Daoy (cell line): ENCODE measurements at places on chromosomes 1 and 21.

GRCh38 chr1:147084273-147085096 lies 87.8 kb downstream of the PRKAB2 start:
- peak; percentile 92 for DNase-seq

DNA sequence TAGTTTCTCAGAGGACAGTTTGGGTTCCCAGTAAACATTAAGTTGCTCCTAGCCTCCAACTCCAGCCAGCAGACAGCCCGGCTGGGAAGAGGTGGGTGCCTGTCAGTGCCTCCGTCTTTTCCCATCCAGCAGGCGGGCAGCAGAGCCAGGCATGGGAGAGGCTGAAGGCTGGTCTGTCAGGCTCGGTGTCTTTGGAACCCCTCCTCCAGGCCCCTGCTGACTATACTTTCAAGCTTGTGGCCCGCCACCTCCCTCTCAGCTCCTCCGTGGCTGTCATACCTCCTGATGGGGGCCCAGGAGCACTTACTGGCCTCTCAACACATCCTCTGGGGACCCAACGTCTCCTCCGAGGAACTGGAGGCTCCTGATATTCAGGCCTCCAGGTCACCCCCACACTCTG lies 140.9 kb downstream of the ACTL8 start:
- no peak for DNase-seq

- DNase-seq = no peak
Observed at GRCh38 chr1:154493276-154493675, 8.7 kb upstream of the TDRD10 start.

DNA sequence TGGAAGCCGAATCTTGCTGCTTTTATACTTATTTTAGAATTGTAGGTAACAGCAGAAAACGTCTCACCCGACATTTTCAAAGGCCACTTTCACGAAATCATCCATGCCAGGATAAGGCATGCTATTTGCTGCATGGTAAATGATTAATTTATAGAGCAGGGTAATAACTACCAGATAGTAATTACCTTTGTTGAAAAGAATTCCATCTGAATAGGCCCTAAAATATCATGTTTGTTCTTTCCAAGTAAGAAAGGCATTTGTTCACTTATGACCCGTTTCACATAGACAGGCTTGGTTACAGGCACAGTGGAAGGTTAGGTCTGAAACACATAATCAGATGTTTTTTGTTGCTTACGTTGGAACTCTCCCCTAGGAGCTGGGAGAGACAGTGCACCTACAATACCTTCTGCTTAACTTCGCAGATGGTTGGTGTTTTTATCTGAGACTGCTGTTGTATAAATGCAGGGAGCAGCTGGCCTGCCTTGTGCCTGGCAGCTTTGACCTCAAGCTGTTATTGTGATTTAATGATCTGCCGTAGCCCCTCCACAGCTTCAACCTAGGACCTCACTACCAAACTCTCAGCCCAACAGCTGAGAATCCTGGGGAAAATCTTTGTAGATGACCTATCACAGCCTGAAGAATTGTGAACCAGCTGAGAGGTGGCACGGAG lies 1.6 kb downstream of the SLC44A3 start:
- no peak for DNase-seq

- DNase-seq = no peak
Observed at GRCh38 chr1:185674201-185674600, 60.0 kb upstream of the HMCN1 start.

- no peak for DNase-seq
Observed at GRCh38 chr1:204705888-204706837, 20.6 kb upstream of the LRRN2 start.

GRCh38 chr1:67636146-67636545 lies 48.9 kb upstream of the GADD45A start:
- no peak for DNase-seq

DNA sequence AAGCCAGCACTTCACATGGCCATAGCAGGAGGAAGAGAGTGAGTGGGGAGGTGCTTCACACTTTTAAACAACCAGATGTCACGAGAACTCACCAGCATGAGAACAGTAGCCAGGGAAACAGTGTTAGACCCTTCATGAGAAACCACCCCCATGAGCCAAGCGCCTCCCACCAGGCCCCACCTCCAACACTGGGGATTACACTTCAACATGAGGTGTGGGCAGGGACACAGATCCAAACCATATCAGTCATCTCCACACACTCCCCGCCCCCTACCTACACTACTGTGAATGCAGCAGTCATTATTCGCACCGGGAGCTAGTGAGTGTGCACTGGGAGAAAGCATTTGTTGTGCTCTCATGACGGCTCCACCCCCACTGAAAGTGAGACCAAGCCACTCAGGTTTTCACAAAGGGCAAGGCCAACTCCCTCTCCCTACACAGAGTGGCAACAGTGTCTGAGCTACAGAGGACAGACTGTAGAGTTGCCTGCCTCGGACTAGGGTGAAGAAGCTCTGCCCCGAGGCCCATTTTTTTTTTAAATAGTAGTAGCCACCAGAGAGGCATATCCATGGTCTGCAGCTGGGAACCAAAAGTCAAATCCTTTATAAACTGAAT lies 125.6 kb downstream of the BARHL2 start:
- DNase-seq = no peak

DNA sequence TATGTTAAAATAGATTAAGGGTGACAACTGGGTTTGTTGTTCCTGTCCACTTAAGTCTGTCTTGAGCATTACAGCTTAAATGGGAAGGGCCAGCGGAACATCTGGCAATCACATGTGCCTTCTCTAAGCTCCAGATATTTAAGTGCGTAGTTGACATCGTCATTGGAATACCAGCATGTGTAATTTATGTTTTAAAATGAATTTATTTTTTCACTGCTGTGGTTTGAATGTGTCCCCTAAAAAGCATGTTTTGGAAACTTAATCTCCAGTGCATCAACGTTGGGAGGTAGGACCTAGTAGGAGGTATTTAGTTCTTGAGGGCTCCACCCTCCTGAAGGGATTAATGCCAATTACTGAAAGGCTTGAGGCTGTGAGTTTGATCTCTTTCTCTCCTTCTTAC lies 13.4 kb downstream of the ZCCHC17 start:
- no peak for DNase-seq

DNA sequence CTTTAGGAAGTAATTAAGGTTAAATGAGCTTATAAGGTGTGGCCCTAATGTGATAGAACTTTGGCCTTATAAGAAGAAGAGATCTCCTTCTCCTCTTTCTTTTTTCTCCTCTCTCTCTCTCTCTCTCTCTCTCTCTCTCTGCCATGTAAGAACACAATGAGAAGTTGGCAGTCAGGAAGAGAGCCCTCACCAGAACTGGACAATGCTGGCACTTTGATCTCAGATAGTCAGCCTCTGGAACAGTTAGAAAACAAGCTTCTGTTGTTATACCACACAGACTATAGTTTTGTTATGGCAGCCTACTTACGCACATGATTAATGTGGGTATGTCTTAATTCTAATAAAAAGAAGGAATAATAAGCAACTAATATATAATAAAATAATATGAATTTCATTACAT lies 444.2 kb upstream of the LRRC7 start:
- no peak for DNase-seq

DNA sequence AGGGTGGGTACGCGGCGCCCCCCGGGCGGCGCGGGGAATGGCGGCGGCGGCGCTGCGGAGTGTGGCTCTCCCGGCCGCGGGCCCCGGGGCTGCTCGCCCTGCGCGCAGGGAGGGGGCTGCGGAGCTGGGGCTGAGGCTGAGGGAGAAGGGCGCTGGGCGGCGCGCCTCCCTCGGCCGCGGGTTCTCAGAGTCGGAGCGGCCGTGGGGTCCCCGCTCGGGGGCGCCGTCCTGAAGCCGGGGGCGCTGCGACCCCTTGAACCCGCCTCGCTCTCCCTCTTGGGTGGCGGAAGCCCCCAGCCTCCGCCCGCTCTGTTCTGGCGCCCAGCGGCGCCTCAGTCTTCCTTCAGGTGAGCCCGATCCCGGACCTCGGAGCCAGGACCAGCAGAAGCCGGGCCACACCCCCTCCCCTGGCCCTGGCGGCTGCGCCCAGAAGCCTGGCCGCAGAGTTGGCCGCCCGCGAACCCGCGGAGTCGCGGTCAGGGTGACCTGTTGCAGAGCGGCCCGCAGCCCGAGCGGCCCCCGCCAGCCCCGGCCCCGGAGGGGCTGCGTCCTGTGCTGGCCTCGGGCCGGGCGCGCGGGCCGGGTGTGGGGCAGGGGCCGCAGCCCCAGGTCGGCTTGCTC lies 532 bp downstream of the RALGPS2 start:
- peak; percentile 51 for DNase-seq

DNA sequence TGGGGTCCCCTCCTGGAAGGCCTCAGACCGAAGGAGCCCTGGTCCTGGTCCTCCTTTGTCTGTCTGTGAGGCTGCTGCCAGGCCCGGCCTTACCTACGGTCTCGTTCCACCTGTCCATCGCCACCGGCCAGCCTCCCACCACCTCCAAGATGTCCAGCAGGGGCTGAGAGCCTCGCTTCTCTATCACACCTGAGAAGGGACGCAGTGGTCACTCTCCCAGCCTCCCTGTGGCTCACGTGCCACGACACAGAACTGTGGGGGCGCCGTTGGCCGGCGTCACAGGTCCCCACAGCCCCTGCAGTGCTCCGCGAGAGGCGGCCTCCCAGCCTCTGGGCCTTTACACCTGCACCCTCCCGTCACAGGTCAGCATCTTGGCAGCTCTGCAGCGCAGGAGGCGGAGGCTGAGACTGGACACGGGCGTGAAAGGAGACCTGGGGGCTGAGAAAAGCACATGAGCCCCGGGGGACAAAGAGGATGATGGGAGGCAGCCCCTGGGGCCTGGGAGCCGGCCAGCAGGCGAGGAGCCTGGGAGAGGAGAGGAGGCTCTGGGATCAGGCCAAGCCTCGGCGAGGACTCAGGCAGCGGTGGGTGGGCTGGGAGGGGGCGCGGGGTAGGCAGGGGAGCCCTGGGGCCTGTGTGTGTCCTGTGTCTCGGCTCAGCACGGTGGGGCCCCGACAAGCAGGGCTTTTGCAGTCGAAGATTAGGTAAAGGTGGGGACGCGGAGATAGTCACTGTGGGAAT lies 20.5 kb downstream of the PRXL2B start:
- no peak for DNase-seq

DNA sequence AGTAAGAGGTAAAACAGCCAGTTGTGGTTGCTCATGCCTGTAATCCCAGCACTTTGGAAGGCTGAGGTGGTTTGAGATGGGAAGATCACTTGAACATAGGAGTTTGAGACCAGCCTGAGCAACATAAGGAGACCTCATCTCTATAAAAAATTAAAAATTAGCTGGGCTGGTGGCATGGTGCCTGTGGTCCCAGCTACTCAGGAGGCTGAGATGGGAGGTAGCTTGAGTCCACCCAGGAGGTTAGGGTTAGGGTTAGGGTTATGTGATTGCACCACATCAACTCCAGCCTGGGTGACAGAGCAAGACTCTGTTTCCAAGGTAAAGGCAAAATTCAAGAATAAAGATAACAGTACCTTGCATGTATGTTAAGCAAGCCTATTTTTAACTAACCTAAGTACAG lies 3.5 kb downstream of the SAMSN1 start:
- DNase-seq = no peak

DNA sequence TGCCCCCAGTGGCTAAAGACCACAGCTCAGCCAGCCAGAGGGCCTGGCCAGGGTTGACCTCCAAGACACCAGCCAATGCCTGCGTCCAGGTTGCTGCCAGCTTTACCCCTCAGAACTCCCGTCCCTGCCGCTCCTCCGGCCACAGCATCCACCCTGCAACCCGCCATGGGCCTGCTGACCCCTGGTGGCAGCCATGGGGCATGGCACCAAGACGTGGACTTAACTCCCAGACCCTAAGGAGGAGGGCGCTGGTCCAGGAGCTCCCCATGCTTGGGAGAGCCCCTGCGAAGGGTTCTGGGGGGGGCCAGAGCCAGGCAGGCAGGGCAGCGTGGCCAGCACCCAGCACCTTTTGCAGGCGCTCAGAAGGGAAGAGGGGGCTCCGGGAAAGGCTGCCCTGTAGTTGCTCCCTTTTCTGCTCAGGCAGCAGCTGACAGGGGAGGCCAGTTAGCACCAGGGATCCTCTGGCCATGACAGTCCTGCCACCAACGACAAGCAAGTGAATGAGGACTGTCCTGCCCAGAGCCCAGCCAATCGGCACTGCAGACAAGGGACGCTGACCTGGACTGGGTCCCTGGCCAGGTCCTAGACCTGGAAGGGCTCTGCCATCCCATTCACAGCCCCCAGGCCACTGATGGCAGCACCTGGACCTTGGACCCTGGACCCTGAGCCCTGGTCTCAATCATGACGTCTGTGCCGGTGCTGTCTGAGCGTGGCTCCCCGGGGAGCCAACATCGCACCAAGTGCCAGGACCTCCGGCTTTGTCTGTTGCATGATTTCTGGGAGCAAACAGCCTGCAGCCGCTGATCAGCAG lies 246.2 kb downstream of the NPHP4 start:
- DNase-seq = peak; percentile 56

DNA sequence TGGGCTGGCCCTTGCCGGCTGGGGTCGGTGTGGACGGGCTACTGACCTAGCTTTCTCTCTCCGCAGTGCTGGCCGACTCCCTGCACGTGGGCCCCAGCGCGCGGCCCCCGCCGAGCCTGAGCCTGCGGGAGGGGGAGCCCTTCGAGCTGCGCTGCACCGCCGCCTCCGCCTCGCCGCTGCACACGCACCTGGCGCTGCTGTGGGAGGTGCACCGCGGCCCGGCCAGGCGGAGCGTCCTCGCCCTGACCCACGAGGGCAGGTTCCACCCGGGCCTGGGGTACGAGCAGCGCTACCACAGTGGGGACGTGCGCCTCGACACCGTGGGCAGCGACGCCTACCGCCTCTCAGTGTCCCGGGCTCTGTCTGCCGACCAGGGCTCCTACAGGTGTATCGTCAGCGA lies 34.9 kb downstream of the PTGFRN start:
- no peak for DNase-seq

DNA sequence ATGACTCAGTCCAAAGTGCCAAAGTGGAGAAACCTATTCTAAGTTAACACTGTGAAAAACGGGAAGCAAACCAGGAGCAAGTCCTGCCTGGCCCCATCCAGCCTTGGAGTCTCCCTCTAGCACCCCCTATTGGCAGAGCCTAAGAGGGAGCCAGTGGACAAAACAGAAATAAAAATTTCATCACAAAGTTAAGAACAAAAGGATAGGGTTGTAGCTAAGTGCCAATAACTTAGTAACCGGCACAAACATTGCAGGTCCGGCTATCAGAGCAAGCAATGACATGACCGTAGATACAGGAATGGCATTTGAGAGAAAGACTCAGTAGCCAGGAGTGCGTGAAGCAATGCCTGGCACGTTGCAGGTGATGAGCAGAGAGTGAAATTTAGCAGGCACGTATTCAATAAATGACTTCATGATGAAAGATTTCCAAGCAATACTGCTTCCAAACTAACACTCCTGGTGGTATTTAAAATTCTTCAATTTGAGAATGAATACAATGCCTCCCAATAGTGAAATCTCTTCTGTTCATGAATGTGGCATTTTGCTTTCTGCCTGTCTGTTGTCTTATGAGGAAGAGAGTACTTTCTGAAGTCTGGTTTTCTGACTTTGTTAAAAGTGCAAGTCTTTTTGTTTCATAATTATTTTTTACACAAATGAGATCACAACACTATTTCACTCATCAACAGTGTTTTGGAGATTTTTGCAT lies 391.0 kb downstream of the OMA1 start:
- DNase-seq = peak; percentile 34
